GM19239 (cell line): ENCODE measurements at places on chromosomes 2 and 18.

- no peak for DNase-seq
Measured at GRCh38 chr2:157290525-157290924, 33.0 kb downstream of the GALNT5 start.

GRCh38 chr2:96320728-96321622, 4.1 kb upstream of the ITPRIPL1 start:
- no peak for DNase-seq

DNA sequence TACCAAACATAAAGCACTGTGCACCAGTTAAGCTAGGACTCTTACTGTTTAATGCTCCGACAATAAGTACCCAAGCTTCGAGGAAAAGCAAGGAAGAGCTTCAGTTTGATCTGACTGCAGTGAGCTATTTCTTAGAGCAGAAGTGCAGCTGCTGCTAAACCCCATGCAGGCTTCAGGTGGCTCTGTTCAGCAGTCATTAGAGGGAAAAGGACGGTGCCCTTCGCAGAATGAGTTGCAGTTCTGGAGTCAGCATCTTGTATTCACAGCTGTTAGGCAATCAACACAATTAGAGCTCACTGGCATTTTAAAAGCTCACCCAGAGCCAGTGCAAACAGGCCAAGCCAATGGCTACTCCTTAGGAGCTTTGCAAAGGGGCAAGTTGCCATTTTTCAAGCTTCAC, 1.5 kb upstream of the CERKL start:
- DNase-seq: no peak

- no peak for DNase-seq
Measured at GRCh38 chr2:53572696-53573095, 194.9 kb upstream of the CHAC2 start.

DNA sequence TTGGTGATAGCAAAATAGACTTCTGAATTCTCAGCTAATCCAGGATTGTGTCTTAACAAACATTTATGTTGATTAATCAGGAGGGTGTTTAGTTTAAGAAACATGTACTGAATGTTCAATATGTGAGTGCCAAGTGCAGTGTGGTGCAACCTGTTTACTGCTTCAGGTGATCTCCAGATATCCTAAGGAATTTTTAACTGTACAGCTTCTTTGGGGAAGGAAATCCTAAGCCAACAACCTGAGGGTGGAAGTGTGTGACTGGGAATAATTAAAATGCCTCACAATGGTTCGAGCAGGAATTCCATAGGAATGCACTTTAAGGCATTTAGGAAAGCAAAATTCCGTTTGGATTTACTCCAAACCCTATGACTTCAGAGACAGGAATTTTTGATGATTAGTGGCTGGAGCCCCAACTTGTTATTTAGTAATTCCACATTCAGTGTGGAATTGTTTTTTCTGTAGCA, 16.4 kb downstream of the CRIM1 start:
- no peak for DNase-seq

DNA sequence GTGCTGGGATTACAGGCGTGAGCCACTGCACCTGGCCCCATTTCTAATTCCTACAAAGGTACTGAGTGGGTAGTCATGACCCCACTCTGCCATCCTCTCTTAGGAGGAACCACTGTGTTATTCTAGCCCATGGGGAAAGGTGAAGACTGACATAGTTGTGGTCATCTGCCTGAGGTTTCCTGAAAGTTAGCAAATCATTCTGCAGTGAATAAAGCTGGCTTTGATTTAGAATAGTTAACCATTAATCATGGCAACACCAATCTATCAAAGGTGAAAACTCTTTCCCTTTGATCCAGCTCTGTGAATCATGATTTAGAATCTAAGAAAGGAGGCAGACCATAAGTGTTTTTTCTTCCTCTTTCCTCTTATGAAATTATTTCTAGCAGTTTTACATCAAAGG, 50.8 kb downstream of the SUMO1 start:
- DNase-seq: no peak

- DNase-seq: no peak
Measured at GRCh38 chr2:70247364-70248180, 856 bp downstream of the TIA1 start.

- no peak for DNase-seq
Measured at GRCh38 chr2:205865056-205865455, 182.8 kb downstream of the NRP2 start.

- DNase-seq: no peak
Measured at GRCh38 chr2:160087854-160088745, 25.7 kb upstream of the PLA2R1 start.

DNA sequence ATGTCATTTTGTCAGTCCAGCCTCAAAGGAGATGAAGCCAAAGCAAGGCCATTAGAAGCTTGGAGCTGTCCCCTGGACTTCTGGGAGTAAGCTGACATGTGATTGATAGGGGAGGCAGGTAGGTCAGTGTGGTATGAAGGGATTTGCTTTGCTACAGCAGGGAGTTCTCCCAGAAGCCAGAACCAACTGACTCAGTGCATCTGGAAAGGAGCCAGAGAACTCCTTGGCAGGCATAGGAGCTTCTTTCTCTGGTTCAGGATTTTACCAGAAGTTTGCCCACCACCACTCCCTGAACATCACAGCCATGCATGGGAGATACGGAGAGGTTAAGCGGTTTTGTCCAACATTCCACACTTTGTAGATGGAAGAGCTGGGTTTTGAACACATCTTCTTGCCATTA, 24.5 kb upstream of the KCNE4 start:
- no peak for DNase-seq

DNA sequence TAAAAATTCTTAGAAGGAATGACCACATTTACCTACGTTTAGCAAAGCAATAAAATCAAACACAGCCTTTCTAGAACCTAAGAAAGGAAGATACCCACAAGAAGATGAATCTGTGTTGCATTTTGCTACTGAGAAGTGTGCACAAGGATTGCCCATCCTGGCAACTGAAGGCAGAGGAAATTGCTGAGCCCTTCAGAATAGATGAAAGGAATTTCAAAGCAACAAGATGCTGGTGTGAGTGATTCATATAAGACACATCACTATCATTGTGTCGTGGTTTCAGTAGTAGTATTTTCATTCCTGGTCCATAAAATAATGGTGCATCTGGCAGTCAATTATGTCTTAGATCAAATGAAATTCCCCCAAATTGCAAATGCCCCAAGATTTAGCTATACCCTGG, 48.4 kb upstream of the ANKRD44 start:
- no peak for DNase-seq

GRCh38 chr18:70036771-70037347, 89.2 kb upstream of the CD226 start:
- DNase-seq: peak; percentile 27

GRCh38 chr2:38152913-38153312, 77.0 kb upstream of the CYP1B1 start:
- no peak for DNase-seq

GRCh38 chr2:58757971-58758370, 516.8 kb upstream of the FANCL start:
- no peak for DNase-seq

DNA sequence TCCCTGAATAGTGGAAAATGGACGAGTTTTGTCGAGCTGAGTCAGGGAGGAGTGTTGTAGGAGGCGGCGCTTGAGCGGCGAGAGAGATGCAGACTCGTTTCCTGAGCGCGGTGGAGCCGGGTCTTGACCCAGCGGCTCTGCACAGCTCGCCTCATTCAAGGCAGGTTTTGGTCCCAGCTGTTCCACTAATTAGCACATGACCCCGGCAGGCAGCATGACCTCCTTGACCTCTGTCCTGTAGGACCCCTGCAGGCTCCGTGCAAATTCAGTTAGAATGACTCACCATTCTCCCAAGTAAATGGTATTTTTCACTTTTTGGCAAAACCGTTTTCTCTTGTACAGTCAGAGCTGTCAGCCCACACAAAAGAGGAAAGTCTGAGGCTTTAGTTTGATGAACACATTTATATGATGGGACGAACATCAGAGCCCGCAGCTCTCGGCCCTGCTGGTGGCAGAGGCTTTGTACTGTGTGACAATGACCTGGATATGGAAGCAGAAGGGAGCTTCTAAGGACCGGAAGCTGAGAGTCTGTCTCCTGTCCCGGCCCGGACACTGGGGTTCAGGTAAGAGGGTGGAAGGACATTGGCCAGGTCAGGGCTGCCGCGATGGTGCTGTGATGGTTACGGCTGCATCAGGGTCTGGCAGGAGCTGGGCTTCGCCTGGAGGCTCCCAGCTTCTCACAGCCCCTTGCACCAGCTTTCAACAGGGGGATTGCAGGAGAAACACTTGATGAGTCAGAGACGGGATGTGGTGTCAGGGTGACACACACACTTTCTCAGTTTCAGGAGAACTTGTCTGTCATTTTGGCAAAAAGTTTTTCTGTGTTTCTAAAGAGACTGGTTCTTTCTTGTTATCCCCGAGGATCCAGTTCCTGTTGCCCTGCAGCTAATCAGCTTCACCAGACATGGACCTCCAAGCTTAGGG, 29.9 kb upstream of the ALKAL2 start:
- peak; percentile 24 for DNase-seq

- DNase-seq: no peak
Measured at GRCh38 chr2:46439582-46439981, 39.8 kb upstream of the TMEM247 start.

- DNase-seq: no peak
Measured at GRCh38 chr2:47708801-47709499, 74.0 kb upstream of the MSH6 start.

GRCh38 chr2:105671156-105671555, 73.6 kb upstream of the NCK2 start:
- DNase-seq: no peak

GRCh38 chr18:13086906-13087305, 95.7 kb downstream of the CEP192 start:
- DNase-seq: no peak

DNA sequence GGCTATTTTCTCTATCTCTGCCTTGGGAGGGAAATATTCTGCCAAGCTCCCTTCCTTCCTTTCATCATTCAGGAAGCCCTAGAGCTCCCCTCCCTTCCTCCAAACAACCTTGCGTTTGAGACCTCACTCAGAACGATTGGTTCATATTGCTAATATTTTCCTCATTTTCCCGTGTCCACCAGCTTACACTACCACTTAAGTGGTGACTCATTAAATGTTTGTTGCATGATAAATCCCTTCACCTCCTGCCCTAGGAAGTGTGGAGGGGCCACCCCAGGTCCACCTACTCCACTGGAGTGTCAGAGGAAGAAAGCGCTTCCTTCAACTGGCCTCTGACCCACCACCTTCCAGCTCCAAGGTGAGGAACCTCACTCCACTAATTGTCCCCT, 2.3 kb upstream of the LPIN2 start:
- DNase-seq: no peak

GRCh38 chr18:9506046-9506792, 30.9 kb downstream of the RALBP1 start:
- DNase-seq: no peak

DNA sequence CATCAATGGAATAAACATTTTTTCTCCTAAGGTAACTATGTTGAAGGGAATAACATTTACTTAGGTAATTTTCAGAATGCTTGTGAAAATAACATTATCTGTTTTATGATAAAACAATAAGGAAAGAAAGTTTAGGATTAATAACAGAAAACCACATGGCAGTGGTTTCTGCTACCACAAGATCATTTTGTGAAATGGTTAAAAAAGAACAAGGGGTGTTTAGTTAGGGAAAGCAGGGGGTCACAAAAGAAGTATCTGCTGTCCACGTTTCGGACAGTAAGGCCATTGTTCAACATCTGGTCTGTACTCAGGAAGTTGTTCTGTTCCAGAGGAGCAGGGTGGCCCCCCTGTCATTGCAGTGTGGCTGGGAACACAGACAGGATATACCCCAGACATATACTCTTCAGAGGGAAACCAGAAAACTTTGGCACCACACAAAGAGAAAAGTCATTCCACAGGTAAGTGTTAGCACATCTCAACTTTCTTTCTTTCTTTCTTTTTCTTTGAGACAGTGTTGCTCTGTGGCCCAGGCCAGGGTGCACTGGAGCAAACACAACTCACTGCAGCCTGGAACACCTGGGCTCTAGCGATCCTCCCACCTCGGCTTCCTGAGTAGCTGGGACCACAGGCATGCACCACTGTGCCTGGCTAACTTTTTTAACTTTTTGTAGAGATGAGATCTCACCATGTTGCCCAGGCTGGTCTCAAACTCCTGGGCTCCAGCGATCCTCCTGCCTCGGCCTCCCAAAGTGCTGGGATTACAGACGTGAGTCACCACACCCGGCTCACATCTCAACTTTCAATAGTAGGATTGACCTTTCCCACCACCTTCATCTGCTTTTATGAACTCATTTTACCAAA, 14.8 kb upstream of the ARL5A start:
- DNase-seq: no peak

GRCh38 chr2:232587512-232587911, 37.0 kb downstream of the EIF4E2 start:
- no peak for DNase-seq

DNA sequence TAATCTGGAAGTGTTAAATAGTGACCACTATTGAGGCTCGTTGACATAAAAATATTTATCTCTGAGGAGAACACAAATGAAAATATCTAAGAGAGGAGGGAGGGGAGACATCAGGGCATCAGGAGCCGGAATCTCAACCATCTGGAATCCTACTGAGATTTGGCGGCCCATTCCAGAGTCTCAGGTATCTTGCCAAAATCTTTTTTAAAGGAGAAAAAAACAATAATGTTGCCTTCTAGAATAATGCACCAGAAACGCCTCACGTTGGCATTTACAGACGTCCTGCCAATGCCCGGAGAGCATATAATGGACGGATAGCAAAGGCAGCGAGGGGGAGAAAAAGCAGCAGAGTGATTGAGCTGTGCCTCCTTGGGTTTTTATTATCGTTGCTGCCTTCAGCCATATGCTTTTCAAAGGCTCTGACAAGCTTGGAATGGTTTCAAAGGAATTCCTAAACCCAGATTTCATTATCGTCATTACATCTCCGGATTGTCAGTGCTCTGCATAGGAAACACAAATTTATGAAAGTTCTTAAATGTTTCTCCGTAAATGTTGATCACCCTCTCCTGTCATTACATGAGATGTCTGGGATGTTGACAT, 30.9 kb upstream of the EGR4 start:
- no peak for DNase-seq

- DNase-seq: no peak
Measured at GRCh38 chr2:9885036-9885684, 41.9 kb downstream of the TAF1B start.

- no peak for DNase-seq
Measured at GRCh38 chr2:180962727-180963314, 17.6 kb upstream of the UBE2E3 start.

DNA sequence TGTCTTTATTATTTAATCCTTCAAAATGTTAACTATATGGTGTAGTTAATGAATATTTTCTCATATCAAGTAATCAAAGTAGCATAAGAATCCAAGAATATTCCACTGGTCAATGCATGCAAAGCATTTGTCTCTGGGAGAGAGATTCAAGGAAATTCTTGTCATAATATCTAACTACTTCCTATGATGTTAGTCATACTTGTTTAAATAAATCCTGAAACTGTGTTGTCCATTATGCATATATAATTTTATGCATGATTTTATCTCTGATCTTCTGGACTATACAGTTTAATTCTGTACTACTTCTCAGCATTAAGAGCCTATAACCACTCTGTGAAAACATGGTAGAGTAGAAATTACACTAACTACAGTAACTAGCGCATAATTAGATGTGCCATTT, 388.3 kb downstream of the NR4A2 start:
- no peak for DNase-seq
